CD4-positive, alpha-beta T cell (primary cell): ENCODE measurements at places on chromosomes 7 and 10. TPM values are rescaled to one million over a fixed set of nuclear protein-coding genes. Genes with fewer than 3 reads are reported as not detected.

The ASB10 gene
- total RNA-seq: not detected

The FAM25C gene
- not detected for total RNA-seq

The RAMP3 gene
- not detected for total RNA-seq

The DPP6 gene
- not detected for total RNA-seq

The ANKRD61 gene
- total RNA-seq: not detected

The AS3MT gene
- total RNA-seq: 0.67 TPM

The GDF10 gene
- 0.16 TPM for total RNA-seq

The LEP gene
- total RNA-seq: not detected

The OR2A12 gene
- total RNA-seq: not detected

The UTF1 gene
- not detected for total RNA-seq

The UPK3BL2 gene
- total RNA-seq: 115 TPM

The DENND2A gene
- total RNA-seq: not detected

The FEZF1 gene
- total RNA-seq: not detected

The ZCCHC24 gene
- 0.67 TPM for total RNA-seq

The GJD4 gene
- total RNA-seq: not detected

The ZNF282 gene
- total RNA-seq: 15.6 TPM

The TSPAN15 gene
- total RNA-seq: 2.2 TPM

The SPDYE1 gene
- not detected for total RNA-seq

The SEPHS1 gene
- total RNA-seq: 13.1 TPM

The GLI3 gene
- 0.36 TPM for total RNA-seq

The BLVRA gene
- total RNA-seq: 15.7 TPM

The TLX1 gene
- total RNA-seq: not detected

GRCh38 chr7:74025146-74025545 is 2.8 kb upstream of the ELN start:
- DNase-seq: no peak

- no peak for DNase-seq
These were observed 18.1 kb downstream of the PSAP start for GRCh38 chr10:71832967-71833366.

- no peak for DNase-seq
These were observed 2.7 kb upstream of the FEZF1 start for GRCh38 chr7:122307228-122307621.

DNA sequence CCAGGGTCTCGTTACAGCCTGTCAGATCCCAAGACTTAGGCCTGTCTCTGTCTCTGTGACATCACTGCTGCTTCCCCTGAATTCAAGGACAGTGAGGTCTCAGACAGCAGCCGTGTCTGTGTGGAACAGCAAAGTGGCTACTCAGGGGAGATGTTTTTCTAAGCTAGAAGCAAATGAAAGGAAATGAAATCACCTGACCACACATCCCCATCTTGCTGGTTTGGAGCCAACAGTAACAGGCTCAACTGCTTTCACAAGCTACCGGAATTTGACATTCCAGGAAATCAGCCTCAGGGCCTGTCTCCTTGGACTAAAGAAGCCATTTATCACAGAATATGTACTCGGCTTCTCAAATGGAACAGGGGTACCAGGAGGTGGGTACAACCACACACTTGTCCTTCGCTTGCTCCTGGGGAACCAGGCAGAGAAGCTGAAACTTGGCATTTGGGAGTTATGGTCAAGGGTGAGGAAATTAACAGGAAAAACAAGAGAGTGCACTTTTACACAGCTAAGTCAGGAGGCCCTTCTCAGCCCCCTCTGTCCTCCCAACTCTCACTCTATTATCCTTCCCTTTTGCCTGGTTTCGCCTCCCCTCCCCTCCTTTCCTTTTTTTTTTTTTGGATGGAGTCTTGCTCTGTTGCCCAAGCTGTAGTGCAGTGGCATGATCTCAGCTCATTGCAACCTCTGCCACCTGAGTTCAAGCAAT is 73.2 kb downstream of the SPDYE5 start:
- no peak for DNase-seq

GRCh38 chr7:32535162-32535702 is 39.9 kb downstream of the AVL9 start:
- no peak for DNase-seq

DNA sequence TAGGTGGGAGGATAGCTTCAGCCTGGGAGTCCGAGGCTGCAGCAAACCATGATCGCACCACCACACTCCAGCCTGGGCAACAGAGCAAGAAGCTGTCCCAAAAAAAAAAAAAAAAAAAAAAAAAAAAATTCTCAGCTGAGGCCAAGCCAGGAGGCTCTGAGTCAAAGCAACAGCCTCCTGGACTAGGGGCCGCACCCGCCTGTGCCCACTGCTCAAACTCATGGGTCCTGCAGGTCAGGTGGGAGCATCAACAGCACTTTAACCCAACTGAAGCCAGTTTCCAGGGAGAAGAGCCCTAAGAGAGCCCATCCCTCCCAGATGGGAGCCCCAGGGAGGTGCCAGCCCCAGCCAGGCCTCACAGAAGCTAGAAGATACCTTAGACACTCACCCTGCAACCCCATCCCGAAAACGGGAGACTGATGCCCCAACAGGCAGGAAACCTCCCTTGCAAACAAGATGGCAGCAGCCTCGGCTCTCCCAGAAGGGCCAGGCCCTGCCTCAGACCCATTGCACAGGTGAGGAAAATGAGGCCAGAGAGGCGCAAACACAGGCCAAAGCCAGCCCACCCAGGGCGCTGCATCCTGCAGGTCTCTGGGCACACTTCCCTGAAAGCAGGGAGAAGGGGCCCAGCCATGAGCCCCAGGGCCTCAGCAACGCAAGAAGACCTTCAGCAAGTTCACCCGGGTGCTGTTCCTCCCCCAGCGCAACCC is 11.0 kb downstream of the PDGFA start:
- DNase-seq: no peak

DNA sequence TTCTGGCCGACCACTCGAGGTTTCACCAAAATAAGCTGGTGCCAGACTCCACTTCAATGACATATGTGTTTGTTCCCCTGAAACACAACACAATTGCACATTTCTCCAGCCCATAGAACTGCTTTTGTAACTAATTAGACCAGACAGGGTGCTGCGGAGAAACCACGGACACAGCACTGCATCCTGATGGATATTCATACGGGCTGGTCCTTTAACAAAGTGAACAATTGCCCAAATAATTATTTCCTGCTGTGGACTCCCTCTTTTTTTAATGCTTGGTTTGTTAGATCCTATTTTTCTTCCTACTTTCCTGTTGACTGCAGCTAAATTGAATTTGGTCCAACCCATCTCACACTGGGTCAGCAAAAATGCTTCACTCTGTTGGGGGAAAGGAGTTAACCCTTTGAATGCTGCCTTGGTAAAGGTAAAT is 198.6 kb upstream of the BMPER start:
- DNase-seq: no peak

- DNase-seq: no peak
These were observed 265.6 kb upstream of the FOXK1 start for GRCh38 chr7:4416396-4417056.

- peak; percentile 11 for DNase-seq
These were observed 1.0 kb downstream of the GRM8 start for GRCh38 chr7:127251465-127252376.

GRCh38 chr7:41466760-41467384 is 236.0 kb downstream of the INHBA start:
- no peak for DNase-seq

- DNase-seq: no peak
These were observed 13.3 kb downstream of the TMEM72 start for GRCh38 chr10:44924261-44925040.

DNA sequence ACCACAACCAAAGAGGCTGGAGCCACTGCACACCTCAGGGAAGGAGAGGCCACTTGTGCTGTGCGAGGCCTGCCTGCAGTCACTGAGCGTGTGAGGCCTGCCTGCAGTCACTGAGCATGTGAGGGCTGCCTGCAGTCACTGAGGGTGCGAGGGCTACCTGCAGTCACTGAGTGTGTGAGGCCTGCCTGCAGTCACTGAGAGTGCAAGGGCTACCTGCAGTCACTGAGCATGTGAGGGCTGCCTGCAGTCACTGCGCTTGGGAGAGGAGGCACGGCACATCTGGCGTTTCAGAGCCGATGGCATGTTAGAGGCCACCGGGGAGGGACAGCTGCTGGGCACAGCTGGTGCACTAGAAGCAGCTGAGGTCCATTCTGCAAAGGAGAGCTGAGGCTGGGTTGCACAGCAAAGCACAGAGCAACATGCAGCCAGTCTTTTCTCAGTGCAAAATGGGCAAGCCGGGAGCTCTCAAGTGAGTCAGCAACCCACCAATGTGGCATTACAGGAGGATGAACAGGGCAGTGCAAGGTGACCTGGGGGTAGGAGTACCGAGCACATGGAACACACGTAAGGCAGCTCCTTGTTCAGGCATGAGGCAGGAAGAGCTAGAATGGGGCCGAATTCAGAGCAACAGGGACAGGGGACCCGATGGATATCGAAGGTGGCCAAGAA is 540.1 kb downstream of the PTPRN2 start:
- no peak for DNase-seq

DNA sequence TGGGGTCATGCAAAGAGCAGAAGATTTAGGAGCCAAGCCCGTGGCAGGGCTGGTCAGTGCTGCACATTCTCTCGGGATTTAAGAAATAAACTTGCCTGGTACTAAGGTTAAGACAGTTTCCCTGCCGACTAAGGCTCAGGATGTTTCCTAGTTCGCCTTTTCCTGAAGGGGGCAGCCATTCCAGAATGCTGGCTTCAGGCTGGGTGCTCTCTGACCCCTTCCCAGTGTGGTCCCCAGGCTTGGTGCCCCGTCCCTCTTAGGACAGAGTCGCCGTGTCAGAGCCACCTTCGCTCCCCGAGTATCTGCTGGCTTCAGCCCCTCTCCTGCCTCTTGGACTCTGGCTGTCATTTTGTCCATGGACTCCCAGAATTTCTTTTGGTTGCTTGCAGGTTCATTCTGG is 117.2 kb downstream of the ELFN1 start:
- DNase-seq: no peak

DNA sequence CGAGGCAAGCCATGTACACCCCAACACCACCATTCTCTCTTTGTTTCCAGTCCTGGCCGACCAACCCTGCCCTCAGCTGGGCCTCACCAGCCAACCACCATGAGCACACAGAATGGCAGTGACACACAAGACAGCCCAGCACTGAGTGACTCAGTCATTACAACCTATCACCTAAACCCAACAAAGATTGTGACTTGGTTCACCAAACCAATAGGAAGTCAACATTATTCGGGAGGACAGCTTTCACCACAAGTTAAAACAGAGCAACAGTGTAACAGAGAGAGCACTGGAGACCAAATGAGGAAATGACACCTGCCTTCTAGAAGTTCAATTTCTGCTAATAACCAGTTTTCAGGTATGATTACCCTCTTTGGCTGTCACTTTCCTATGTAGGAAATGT is 72.1 kb downstream of the DNMBP start:
- no peak for DNase-seq

DNA sequence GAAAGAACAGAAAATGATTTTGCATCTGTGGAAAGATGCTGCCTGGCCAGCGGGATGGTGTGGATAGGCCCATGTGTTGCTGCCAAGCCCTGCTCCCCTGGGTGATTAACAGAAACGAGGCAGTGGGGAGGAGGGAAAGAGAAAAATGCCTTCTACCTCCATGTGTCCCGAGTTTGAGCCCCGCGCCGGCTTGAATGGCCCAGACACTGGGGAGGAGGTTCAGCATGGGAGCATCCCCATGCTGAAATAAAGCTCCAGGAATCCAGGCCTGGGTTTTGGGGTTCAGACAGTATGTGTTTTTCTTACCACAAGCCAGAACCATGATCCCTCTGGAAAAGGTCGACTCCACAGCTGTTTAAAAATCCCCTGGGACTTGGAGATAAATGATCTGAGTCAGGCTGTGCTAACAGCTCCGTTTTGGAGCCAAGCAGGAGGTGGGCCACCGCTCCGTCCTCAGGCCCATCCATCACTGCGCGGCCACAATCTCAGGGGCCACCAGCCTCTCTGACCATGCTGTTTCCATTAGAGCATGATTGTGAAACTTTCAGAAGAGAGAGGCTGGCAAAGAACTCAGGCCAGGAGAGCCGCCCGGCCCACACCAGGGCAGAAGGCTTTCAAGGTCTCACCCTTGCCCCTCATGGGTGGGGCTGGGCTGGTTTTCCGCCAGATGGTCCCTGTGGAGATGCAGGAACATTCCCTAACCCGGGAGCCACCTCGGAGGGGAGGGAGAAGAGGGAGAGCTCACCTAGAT is 299.7 kb downstream of the ZEB1 start:
- no peak for DNase-seq

GRCh38 chr10:35384265-35384868 is 48.1 kb downstream of the CCNY start:
- DNase-seq: no peak

- DNase-seq: no peak
These were observed 115.5 kb upstream of the DKK1 start for GRCh38 chr10:52198540-52198939.

- peak; percentile 60 for DNase-seq
These were observed at the start of gene HTR5A for GRCh38 chr7:155069992-155070751. Gene HTR5A, plus strand, starts transcription at chr7:155070324. Its CDS starts 576 bp downstream, at chr7:155070900.

- no peak for DNase-seq
These were observed 215.9 kb downstream of the RAB11FIP2 start for GRCh38 chr10:117830787-117831212.

DNA sequence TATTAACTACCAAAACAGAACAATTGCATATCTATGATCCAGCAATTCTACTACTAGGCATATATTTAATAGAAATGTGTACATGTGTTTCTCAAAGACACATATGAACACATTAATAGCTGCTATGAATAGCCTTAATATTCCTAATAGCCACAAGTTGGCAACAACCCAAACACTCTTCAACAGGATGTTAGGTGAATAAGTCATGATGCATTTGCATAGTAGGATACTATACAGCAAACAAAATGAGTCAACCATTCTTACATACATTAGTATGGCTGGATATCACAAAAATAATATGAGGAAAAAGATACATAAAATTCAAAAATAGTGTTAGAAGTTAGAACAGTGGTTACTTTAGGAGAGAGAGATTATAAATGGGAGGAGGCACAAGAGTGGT is 26.8 kb upstream of the ZNF746 start:
- no peak for DNase-seq

GRCh38 chr10:11411926-11412545 is 199.4 kb downstream of the USP6NL start:
- no peak for DNase-seq

- DNase-seq: no peak
These were observed 207.1 kb upstream of the NFE2L3 start for GRCh38 chr7:25944777-25945515.

- no peak for DNase-seq
These were observed 263.7 kb downstream of the PLXNA4 start for GRCh38 chr7:132312531-132313055.

- no peak for DNase-seq
These were observed 49.3 kb downstream of the ABCB4 start for GRCh38 chr7:87426160-87426559.

- no peak for DNase-seq
These were observed 270.7 kb downstream of the ABCA13 start for GRCh38 chr7:48441848-48442492.

GRCh38 chr10:13201132-13201531 is 33.0 kb downstream of the UCMA start:
- no peak for DNase-seq

GRCh38 chr7:32892521-32893206 is 1.1 kb upstream of the KBTBD2 start:
- peak; percentile 38 for DNase-seq

- DNase-seq: no peak
These were observed 18.1 kb downstream of the UBE2D4 start for GRCh38 chr7:43944286-43944685.

GRCh38 chr10:4213441-4213840 is 428.4 kb upstream of the KLF6 start:
- no peak for DNase-seq

- DNase-seq: no peak
These were observed 13.5 kb downstream of the UPP1 start for GRCh38 chr7:48102530-48102929.

- DNase-seq: no peak
These were observed 51.9 kb upstream of the PTN start for GRCh38 chr7:137395420-137395819.
